ENCODE measurements at places on chromosomes 13 and 19.

GRCh38 chr13:66329988-66330451 lies 900.1 kb downstream of the PCDH9 start:
- no peak for DNase-seq

GRCh38 chr19:20470345-20471135 lies 95.0 kb downstream of the ZNF737 start:
- no peak for DNase-seq

GRCh38 chr13:30463787-30464495 lies 1.8 kb downstream of the HMGB1 start:
- no peak for DNase-seq

DNA sequence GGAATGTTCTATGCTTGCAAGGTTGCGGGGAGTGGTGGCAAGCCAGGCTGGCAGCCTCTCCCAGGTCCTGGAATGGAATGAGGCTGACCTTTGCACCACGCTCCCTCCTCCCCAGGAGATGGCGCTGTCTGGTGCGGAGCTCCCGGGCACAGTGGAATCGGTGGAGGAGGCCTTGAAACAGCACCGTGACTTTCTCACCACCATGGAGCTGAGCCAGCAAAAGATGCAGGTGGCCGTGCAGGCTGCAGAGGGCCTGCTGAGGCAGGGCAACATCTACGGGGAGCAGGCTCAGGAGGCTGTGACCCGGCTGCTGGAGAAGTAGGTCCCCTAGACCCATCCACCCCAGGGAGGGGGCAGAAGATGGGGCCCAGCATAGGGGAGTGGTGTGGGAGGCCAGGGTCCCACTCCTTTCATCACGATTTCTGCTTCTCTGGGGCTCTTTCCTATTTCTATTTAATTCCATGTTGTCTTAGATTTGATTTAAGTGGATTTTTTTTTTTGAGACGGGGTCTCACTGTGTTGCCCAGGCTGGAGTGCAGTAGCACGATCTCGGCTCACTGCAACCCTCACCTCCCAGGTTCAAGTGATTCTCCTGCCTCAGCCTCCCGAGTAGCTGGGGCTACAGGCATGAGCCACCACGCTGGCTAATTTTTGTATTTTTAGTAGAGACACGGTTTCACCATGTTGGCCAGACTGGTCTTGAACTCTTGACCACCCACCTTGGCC lies 53.2 kb upstream of the SHKBP1 start:
- no peak for DNase-seq

GRCh38 chr13:43915451-43915850 lies 35.7 kb downstream of the LACC1 start:
- no peak for DNase-seq

DNA sequence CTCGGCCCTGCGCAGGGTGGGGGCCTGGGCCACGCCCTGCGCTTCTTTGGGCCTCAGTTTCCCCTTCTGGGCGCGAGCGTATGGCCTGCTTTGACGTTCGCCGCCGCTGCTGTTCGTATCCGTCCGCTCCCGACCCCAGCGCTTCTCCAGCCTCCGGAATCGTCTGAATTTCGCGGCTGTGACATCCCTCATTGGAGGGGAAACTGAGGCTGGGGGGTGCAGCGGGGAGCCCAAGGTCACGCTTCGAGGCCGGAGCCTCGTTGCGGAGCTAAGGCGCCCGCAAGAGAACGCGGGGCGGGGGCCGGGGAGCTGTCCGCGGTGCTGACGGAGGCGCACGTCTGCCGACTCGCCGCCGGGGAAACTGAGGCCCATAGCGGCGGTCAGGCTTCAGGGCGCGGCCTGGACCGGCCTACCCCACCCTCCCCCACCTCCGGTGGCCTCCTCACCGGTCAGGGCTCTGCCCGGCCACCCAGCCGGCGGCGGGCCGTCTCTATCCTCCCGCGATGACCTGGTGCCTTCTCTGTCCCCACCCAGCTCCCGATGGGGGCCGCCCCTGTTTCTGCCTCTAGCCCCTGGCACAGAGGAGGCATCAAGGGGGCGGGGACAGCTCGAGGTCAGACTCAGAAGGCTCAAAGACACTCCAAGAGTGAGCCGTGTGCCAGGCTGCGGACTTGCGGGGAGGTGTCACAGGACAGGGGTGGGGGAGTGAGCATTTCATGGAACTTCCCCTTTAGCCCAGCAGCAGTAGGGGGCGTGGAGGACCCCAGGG lies 3.0 kb upstream of the APC2 start:
- no peak for DNase-seq

- no peak for DNase-seq
Measured at GRCh38 chr13:30757026-30757742, 21.8 kb downstream of the ALOX5AP start.

DNA sequence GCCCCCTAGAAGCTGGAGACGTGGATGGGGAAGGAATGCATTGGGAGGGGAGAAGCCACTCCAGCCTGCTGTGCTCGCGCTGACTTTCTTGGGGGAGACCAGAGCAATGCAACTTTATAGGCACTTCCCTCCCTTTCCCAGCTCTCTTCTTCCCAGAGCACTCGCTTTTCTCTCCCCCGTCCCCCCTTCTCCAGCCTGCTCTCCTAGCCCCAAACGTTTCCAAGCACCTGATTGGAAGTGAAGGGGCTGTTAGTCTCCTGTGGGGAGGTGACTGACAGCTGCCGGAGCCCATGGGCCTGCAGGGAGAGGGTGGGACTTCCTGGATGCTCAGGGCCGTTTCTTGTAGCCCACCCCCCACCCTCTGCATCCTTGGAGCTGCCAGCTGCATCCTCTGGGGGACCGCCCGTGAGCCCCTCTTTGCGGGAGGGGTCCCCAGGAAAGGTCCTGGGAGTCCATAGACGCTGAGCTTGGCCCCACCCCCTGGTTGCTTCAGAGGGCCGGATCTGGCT lies 2.5 kb downstream of the HDGFL2 start:
- no peak for DNase-seq

DNA sequence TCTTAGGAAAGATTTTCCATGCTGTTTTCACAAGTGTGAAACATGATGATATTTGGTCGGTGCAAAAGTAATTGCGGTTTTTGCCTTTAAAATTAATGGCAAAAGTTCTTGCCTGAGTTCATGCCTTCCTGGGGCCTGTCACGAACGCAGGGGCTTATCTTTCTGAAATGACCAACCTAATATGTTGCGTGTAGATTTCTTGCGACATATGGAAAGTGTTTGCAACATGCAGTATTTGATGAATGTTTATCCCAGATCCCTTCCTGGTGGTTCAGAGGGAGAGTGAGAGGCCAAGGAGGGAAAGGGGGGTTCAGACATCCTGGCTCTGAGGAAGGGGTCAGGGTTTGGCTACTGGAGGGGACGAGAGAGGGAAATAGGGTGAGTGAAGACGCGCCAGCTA lies 72.0 kb downstream of the TEX29 start:
- DNase-seq, result no peak

- no peak for DNase-seq
Measured at GRCh38 chr13:107576430-107576829, 638.9 kb downstream of the LIG4 start.

- DNase-seq, result no peak
Measured at GRCh38 chr19:42092350-42092749, 16.4 kb downstream of the ZNF574 start.

GRCh38 chr19:49790866-49791265 lies 22.2 kb downstream of the FUZ start:
- DNase-seq, result no peak

DNA sequence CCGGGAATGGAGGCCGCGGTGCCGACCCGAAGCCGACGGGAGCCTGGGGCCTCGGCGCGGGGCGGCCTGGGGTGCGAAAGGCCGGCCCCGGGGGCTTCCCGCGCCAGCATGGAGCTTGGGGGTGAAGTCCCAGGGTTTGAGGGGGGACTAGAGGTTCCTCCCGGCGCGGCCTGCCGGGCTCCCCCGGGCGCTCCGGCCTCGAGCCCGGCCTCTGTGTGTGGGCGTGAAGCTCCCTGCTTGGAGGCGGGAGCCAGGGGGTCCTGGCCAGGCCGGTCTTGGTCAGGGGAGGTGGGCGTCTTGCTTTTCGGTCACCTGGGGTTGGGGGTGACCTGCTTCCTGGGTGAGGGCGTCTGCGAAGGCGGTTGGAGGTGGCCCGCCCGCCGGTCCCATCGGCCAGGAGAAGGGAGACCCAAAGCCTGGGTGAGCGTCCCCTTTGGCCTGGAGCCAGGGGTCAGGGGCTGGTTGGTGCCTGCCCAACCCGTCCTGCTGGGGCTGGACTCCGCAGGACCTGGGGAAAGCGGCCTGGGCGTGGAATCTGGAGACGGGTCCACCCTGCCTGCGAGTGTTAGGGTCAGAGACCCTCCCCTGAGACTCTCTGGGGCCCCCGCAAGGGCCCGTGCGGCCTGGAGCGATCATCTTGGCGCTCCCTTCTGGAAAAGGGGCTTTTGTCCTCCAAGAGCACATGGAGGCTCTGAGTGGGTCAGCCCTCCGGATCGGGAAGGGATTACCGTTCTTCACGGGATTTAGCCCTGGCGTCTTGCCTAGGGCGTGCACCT lies 535 bp downstream of the BSG start:
- DNase-seq, result no peak

- DNase-seq, result no peak
Measured at GRCh38 chr19:49624967-49625910, 14.7 kb downstream of the RRAS start.

DNA sequence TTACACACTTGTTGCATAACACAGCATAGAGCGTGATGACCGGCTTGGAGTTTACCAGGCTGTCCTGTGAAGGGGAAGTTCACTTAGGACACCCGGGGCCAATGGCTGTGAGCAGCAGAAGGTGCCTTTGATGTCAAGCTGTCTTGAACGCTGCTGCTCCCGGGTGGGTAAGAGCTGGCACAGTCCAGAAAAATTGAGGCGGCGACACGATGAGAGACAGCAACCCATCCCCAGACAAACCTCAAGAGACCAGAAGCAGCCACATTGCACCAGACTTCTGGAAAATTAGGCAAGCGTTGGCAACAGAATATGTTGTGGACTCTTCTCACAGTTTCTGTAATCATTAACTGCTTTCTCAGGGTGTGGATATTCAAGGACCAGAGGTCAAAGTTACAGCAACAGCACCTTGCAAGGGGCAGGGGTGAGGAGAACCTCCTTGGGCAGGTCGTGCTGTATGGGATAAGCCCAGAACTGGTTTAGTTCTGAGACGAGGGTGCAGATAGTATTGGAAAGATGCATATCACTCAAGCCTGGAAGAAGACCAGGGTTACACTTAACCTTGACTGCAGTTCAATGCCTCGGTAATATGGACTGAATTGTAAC lies 10.1 kb downstream of the NFILZ start:
- no peak for DNase-seq

DNA sequence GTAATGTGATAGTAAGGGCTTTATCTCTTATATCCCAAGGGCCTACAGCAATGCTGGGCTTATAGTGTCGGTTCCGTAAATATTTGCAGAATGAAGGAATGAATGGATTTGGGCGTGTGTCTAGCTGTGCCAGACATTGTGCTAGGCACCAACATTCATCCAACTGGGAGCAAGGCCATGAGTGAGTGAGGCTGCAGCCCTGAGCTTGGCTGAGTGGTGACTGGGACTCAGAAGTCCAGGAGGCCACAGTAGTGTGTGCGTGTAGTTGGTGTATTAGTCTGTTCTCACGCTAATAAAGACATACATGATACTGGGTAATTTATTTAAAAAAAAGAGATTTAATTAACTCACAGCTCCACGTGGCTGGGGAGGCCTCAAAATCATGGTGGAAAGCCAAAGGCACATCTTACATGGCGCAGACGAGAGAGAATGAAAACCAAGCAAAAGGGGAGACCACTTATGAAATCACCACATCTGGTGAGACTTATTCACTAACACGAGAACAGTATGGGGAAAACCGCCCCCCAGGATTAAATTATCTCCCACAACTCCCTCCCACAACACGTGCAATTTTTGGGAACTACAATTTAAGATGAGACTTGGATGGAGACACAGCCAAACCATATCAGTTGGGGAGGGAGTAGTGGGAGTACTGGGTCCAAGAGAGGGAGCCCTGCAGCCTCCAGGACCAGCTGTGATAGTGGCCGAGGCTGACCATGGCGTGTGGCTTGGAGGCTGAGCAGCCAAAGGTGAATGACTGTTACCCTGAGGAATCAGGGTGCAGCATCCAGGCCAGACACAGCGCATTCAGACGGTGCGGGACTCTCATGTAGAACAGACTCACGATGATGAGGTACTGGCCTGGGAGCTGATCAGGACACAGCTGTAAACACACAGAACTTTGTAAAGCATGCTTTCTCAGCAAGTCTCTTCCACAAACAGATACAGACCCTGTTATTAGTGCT lies 104.6 kb downstream of the TEX26 start:
- no peak for DNase-seq

GRCh38 chr13:25267715-25268114 lies 19.6 kb downstream of the MTMR6 start:
- DNase-seq, result no peak

GRCh38 chr13:60931858-60932546 lies 483.6 kb downstream of the PCDH20 start:
- no peak for DNase-seq

DNA sequence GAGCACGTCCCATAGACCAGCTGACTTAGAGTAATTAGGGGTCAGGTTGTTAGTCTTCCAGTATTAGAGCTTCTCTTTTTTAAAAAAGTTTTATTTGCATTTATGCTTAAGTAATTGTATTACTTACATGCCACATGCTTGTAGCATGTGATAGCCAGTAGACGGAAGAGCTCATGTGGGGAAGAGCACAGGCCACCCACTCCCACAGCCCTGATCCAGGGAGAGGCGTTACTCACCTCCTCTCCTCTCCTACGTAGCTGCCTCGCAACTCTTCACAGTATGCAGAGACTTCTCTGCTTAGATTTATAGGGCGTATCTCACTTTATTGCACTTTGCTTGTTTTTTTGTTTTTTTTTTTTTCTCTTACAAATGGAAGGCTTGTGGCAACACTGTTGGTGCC lies 95.3 kb upstream of the TEX29 start:
- no peak for DNase-seq

DNA sequence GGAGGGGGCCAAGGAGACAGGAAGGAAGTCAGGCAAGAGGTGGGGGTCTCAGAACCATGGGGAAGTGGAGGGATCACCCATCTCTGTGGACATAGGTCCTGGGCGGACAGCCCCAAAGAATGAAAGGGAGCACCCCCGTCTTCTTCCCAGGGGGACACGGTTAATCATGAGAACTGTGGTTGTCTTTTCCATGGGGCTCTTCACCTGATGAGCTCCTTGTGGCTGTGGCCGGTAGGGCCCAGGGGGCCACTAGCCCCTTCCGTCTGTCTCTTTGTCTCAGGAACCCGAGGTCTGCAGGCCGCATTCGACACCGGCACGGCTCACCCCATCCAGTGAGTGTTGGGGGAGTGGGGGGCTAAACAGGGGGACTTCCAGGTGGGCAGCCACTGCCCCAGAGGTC lies 8.6 kb downstream of the PLPPR2 start:
- DNase-seq, result no peak

- no peak for DNase-seq
Measured at GRCh38 chr19:37973666-37974065, 66.7 kb downstream of the SIPA1L3 start.

Measured in AG04449 (cell line).